ENCODE measurements at places on chromosomes 6 and 20.
A peak's percentile ranks its signal among the peaks of the same experiment; 100 is the strongest.

- DNase-seq: no peak
These were observed 147.8 kb downstream of the EYA2 start for GRCh38 chr20:47042464-47042863.

DNA sequence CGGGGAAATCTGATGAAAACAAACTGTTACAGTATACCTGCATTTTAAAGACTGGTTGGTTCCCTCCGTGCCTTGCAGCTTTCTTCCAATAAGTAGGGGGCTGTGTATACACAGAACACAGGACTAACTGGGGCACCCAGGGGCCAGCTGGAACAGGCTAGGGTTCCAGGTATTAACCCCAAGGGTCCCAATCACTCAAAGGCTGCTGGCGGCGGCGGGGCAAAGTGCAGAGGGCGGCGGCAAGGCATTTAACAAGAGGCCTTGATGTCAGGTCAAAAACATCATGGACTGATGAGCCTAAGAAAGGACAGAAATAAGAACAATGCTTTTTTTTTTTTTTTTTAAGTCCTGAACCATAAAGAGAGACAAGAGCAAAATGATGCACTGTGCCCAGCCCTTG is 2.5 kb downstream of the PMEPA1 start:
- DNase-seq: no peak

DNA sequence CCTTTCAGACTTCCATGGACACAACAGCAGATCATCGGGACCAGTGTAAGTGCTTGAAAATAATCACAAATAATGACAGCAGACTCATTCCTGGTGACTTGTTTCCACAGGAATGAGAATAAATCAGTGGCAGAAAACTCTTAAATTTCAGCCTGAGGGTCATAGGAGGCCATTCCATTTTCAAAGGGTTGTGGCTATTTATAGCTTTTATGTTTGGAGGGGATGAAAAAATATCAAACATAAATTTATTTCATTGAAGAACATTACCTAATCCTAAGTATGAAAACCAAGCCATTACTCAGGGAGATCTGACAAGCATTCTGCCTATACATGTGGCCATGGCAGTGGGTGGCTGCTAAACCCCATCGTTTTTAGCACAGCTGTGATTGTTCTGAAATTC is 173.6 kb upstream of the CNR1 start:
- DNase-seq: no peak

- DNase-seq: no peak
These were observed 2.8 kb downstream of the SNRPB2 start for GRCh38 chr20:16732506-16733152.

GRCh38 chr6:135331002-135331401 is 149.9 kb downstream of the MYB start:
- DNase-seq: no peak

DNA sequence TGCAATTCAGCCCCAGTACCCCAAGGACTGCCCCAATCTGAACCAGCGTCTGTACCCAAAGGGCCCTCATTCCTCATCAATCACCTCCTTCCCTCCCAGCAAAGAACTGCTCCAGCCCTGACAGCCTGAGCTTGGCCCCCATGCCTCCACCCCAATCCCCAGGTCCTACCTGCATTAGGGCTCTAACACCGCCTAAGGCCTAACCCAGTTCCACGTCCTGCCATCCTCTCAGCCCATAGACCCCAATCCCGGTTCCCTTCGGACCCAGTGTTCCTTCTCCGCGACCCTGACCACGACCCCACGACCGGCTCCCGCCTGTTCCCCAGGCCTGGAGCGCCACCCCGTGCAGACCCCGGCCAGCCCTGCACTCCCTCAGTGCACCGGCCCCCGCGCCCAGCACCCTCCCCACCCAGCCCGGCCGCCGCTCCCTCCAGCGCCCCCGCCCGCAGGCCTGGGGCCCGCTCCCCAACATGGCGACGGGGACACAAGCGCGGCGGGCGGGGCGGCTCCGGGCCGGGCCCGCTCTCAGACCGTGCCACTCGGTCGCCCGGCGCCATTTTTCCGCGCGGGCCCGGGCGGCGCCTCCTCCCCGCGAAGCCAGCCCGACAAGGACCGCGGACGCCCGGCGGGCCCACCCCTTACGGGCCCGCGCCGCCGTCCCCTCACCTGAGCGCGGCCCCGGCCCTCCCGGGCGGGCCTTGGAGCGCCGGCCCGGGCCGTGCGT is 483 bp downstream of the NCOA6 start:
- DNase-seq: peak; percentile 28

- no peak for DNase-seq
These were observed 648 bp upstream of the BACH2 start for GRCh38 chr6:90297115-90297866.

DNA sequence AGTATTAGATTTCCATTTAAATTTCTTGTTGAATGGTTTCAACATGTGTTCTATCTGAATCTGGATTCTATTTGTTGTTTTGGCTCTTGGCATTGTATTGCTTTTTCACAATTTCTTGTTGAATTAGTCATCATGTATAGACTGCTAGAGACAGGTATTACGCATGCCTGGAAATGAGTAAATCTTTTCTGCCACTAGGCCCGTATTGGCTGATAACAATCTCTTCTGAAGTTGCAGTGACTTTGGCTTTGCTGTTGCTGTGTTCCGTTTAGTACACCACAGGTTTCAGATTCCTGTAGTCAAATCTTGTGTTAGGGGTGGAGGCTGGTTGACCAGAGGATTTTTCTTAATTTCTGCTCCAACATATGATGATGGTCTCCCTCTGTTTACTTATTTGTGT is 1339.4 kb downstream of the GRIK2 start:
- no peak for DNase-seq

DNA sequence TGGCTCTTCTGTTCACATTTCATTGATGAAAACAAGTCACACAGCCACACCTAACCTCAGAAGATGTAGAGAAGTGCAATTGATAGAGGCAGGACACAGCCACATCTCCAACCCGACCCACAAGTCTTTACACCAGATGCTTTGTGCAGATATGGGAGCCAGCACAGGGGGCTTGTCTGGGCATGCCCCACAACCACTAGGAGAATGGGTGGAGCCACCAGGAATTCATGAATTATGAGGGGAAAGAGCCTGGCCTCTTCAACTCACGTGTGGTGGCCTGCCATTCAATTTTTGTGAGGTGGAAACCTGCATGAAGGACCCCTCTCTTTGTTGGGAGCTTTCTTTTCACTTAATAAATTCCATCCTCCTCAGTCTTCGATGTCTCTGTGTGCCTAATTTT is 79.1 kb downstream of the OGFRL1 start:
- DNase-seq: no peak

- DNase-seq: no peak
These were observed 21.6 kb upstream of the TMEM217 start for GRCh38 chr6:37279366-37280134.

DNA sequence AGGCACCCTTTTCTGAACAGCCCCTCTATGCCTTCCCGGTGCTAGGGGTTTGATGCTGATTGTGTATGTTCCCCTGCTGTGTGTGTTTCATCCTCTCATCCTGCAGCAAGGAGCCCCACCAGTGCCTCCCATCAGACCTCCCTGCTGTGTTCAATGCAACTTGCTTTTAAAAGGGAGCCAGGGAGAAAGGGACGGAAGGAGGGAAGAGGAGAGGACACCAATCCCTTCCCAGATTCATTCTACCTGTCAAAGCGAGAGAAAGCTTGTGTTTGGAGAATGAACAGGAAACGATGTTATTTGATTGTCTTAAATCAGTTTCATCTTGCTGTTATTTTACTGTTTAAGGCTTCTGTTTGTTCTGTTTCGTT is 259.2 kb downstream of the ADGB start:
- DNase-seq: no peak

DNA sequence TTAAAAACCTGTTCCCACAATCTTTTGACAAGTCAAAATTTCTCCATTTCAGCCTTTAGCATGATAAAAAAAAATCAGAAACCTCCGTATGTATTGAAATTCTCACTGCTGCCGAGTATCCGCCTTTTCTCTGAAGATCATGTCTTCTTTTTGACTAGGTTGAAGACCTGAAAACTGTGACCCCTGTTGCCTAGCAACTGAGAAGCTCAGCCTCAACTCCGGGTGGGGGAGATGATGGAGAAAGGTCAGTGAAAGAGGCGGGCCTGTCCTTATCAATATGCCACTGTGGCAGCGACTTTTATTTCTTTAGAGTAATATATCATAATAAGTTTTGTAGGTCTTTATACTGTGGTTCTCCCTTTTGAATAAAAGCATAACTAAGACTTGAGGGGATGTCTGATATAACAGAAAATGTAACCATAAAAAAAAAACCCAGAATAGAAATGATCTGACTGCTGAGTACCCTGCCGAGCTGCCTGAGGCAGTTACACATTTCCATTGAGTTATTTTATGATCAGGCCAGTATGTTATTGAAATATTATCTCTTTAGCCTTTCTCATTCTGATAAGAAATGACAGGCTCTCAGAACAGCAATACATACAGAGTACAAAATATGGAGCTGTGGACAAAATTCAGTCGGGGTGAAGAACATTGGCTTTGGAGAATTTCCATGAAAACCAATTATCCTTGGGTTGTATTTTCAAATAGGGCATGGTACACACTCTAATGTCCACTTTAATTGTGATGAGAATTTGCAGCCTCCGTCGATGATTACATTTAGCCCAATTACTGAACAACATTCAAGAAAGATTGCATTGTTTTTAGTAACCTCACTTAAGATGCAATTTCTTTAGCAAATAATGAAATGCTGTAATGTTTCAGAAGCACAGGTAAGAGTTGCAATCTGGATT is 136.7 kb upstream of the EEF1E1 start:
- DNase-seq: no peak

- no peak for DNase-seq
These were observed 776.4 kb upstream of the NRSN1 start for GRCh38 chr6:23349521-23350147.

DNA sequence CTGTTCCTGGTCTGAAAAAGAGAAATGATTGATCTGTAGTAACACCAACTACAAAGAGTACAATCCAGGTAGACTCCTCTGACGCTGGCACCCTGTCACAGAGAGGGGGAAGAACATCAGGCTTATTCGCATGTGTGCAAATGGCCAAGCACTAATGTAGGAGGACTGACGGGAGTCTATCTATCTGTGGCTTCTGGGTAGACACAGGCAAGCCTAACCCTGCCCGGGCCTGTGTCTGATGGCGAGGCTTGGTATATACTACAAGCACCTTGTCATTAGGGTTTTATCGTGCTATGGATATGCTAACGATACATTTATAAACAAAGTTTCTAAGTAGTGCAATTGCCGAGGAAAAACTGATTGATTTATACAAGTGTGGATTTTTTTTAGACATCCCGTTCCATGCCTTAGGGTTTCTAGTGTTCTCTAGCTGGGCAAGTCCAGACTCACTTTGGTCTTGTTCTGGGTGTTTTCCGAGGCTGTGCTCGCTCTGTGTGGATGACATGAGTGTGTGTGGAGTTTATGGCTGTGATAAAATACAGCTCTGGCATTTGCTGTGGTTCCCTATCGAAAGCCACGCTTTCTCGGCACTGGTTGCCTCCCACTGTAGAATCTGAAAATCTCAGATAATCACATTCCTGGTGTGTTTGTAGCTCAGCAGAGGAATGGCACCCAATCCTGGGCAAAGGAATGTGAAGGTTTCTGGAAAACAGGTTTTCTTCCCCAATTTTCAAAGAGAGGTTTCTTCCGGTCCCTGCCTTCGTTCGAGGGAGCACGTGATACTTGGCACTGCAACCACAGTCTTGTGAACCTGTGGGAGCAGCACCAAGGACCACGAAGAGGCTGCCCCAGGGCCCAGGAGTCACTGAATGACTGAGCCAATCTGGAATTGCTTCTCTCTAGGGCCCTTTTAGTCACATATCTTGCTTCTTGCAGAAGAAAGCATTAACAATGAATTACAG is 67.5 kb upstream of the EDN1 start:
- DNase-seq: no peak

DNA sequence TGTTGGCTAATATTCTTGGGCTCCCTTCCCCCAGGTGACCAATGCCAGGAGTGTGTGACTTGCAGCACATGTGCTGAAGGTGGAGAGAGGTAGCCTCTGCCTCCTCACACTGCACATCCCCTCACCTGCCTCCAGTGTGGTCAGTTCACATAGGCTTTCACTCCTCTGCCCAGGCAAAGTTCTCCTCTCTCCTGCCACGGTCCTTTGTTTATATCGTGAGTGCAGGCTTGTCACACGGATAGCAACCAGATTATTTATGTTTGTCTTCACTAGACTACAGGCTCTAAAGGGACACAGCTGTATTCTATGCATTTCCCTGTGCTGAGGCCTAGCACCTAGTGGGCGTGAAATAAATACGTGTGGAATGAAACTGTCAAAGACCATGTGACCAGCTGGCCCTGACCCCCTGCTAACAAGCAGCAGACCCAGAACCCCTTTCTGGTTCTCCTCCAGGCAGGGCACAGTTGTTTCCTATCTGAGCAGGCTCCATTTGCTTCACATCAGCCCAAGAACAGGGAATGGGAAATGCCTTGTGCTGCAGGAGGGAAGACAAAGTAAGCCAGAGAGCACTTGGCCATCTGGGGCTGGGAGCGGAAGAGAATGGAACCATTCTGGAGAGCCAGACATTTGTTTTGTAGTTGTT is 42.3 kb downstream of the UNC5CL start:
- DNase-seq: no peak

DNA sequence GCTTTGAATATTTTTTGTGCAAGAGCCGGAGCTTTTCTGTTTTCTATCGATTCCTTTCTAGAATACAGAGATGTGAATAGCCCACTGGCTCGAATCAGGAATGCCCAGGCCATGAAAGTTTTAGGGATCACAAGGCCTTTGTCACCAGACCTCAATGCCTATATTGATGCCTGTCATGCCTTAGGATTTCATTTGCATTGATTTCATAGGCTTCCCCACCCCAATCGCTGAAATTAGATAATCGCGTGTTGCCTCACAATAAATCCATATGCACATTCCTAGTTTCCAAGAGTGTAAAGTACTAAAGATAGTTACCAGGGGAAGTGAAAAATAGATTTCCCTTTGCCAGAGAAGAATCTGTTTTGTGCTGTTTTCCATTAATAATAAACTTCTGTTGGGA is 150.8 kb downstream of the SASH1 start:
- no peak for DNase-seq

- DNase-seq: no peak
These were observed 68.9 kb downstream of the DLGAP4 start for GRCh38 chr20:36374995-36375394.

DNA sequence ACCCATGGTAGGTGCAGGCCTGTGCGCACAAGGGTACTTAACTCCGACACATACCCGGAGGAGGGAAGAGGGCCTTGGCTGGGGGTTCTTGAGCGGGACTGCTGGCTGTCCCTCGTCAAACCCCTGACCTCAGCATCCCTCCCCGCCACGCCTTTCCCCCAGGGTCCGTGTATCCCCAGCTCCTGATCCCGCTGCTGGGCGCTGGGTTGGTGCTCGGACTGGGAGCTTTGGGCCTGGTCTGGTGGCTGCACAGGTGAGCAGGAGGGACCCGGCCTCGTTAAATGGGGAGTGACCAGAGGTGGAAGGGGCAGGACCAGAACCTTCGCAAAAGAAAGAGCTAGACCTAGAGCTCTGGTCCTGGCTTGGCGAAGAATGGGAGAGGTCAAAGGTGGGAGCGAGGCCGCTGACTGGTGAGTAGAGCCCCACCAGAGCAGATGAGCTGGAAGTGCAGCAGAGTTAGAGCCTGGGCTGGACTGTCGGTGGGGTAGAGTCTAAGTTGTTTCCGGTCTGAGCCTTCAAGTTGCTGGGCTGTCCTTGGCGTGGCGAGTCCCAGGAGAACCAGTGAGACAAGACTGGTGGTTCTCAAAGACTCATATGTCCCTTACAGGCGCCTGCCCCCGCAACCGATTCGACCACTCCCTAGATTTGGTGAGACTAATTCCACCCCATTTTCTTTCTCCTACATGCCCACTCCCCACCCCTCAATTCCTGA is 963 bp downstream of the MPIG6B start:
- no peak for DNase-seq

- no peak for DNase-seq
These were observed 394.6 kb downstream of the KIF16B start for GRCh38 chr20:16178546-16179135.

- no peak for DNase-seq
These were observed 72.3 kb downstream of the SNX5 start for GRCh38 chr20:17896193-17896723.
